ENCODE measurements at places on chromosomes 11 and 22.

GRCh38 chr11:95108159-95108611 lies 18.5 kb downstream of the ENDOD1 start:
- DNase-seq, result peak; percentile 94

DNA sequence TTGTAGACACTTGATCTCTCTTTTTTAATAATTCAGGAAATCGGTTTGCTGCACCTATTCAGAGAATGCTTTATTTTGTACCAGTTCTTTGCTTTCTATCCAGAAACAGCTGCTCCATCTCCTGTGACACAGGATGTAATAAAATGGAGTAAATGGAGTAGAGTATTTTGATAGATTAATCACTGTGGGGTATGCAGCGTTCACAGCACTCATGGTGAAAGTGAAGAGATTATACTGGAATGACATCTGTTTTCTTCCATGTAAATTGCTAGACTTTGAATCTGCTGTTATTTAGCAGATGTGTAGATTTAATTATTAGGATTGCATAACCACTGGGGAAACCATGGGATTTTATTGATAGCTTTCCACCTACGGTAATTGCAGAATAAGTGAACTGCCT lies 227.3 kb upstream of the ARHGAP42 start:
- DNase-seq, result no peak

DNA sequence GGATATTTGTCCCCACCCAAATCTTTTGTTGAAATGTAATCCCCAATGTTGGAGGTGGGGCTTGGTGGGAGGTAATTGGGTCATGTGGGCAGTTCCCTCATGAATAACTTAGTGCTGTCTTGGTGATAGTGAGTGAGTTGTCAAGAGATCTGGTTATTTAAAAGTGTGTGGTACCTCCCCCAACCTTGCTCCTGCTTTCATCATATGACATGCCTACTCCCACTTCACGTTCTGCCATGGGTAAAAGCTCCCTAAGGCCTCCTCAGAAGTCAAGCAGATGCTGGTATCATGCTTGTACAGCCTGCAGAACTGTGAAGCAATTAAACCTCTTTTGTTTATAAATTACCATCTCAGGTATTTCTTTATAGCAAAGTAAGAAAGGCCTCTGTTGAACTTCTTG lies 30.6 kb downstream of the AAMDC start:
- DNase-seq, result no peak

- no peak for DNase-seq
Measured at GRCh38 chr22:31162015-31162765, 2.2 kb downstream of the RNF185 start.

GRCh38 chr11:73414977-73415651 lies 38.9 kb downstream of the RELT start:
- no peak for DNase-seq

GRCh38 chr22:50085211-50085972 lies at the start of gene MLC1:
MLC1 (minus strand) TSS chr22:50085426; CDS start chr22:50084902, 524 bp downstream.
- DNase-seq, result no peak

DNA sequence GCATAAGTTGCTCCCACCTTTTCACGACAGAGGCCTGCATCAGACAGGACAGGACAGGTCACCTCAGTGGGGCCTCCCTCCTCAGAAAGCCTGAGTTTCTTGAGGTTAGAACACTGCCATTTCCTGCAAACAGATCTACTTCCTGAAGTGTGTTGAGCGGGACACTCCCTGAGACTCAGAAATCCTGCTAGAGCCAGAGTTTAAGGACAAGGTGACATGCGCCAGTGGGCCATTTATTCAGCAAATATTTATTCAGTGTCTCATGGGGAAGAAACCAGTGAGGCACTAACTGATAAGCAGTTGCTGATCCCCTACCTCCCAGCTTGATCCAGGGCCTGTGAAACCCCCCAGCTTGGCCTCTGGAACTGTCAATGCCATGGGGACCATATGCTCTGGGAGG lies 454.6 kb downstream of the SOX6 start:
- no peak for DNase-seq

- peak; percentile 59 for DNase-seq
Measured at GRCh38 chr11:114193730-114194679, 102.2 kb upstream of the NNMT start.

- DNase-seq, result no peak
Measured at GRCh38 chr11:104443387-104443786, 279.4 kb upstream of the PDGFD start.

GRCh38 chr22:29817724-29818123 lies 20.4 kb downstream of the ASCC2 start:
- no peak for DNase-seq

DNA sequence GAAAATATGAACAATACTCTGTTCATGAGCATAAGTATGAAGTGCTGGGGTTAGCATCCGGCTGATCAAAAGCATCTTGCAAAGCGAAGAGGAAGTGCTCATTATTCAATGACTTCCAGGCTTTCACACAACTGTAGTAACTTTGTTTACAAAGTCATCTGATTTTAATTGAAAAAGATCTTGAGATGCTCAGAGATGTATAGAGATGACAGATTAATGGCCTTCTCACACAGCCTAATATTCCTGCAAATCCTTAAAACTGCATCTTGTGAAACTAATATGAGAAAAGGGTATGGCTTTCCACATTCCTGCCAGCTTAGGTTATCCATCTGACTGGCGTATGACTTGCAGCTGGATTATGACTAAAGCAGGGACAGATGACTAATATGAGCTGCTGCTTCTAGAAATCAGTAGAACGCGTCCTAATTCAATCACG lies 125.4 kb downstream of the CASP12 start:
- DNase-seq, result peak; percentile 70

DNA sequence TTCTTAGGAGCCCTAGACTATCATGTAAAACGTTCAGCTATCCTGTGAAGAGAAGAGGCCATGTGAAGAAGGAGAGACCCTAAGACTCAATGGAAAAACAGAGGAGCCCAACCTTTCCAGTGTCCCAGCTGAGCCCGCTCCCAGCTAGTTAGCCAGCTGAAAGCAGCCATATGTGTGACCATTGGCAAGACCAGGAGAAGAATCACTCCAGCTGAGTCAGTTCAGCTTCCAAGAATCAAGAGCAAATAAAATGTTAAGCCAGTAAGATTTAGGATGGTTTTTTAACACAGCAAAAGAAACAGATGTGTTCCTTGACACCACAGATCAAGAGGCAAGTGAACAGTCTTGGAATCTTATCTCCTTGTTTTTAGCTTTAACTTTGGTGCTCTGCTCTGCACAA lies 108.0 kb downstream of the CCDC81 start:
- no peak for DNase-seq

GRCh38 chr11:8707541-8708191 lies 25.1 kb downstream of the RPL27A start:
- DNase-seq, result no peak

GRCh38 chr22:29607426-29607825 lies 4.0 kb downstream of the NF2 start:
- no peak for DNase-seq

DNA sequence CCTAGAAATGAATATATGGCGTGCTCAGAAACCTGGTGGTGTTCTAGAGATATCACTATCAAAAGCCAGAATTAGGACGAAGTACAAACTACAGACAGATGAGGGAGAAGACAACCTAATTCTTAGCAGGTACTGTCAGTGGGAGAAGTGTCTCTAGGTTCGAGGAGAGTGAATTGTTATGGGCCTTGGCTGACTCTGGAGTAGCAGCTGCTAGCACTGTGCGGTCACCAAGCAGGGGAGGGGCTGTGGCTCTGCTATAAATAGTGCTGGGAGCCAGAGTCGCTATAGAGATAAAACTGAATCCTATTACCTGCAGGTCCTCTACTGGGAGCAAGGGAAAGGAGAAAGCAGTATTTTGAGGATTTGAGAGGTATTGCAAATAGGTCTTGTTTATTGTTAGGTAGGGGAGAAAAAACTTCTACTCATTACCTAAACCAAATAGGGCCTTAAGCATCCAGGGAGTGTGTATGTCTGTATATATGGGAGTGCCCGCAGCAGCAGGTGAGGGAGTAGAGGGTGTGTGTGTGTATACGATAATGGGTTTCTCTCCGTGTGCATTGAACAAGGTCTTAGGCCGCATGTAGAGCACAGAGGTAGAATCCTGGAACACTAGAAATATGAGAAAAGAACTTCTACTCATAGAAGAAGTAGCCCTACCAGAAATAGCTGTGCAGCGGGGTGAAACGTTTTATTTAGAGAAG lies 2.2 kb downstream of the MADD start:
- DNase-seq, result no peak

DNA sequence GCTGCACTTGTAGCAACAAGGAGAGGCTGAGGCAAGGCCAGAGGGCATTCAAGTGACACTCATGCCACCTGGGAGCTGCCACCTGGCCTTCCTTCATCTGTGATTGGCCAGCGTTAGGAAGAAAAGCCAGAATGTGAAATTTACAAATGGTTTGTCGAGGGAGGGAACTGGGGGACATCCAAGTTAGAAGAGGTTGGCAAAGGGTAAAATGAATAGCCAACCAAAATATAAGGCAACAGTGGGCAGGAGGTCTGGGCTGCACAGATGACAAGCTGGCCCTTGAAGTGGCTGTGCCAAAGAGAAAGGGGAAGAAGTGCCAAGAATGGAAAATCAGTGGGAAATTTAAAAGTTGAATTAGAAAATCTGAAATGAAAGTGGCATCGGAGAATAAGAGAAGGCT lies 221.4 kb downstream of the C11orf91 start:
- DNase-seq, result no peak

GRCh38 chr11:126268361-126268707 lies 361 bp downstream of the SRPRA start:
- DNase-seq, result no peak

DNA sequence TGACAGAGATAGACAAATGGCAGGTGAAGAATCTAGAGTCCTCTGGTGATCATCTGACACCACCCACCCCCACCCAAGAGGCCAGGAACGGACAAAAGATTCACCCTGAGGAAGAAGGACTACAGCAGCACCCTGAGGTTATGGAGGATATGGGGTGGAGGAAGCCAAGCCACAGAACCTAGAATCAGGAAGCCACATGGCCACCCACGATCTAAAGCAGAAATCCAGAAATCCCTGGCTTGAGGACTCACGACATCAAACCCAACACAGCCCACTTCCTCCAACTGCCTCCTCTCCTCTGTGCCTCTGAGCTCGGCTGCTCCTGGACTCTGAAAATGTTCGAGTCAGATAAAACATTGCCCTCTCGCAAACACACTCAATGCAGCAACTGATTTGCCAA lies 364.3 kb downstream of the SHANK2 start:
- DNase-seq, result no peak

GRCh38 chr11:93274851-93275250 lies 55.7 kb upstream of the DEUP1 start:
- DNase-seq, result no peak

DNA sequence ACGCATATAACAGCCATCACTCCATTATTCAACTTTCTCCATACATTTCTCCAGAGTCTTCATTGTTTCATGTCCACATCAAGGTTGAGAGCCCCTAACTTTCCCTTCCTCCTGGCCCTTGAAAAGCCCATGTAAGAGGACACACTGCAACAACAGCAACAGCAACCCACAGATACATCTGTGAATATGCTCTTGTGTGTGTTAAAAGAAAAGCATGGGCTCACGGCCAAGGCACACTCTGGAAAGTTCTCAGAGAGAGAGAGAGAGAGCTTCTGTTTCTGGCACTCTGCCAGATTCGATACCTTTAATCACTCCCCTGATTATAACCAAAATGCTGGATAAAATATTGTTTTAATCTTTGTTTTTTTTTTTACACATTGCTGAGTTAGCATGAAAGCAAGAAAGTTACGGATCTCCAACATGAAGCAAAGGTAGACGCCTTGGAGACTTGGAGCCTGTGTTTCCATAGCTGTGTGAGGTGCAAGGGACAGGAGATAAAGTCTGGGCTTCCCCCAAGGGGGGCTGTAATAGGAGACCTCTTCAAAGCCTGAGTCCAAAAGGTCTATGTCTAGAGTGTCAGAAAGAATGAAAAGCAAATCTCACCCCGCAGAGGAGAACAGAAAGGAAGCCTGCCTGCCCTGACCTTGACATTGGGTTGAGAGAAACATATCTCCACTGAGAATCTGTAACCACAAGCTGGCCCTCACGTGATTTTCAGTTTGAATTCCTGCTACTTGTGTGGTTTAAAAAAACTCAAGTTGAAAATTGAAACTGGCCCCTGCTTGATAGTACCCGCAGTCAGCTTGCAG lies 33.7 kb upstream of the MPPED1 start:
- no peak for DNase-seq

GRCh38 chr11:66543263-66544107 lies 2.4 kb downstream of the ZDHHC24 start:
- DNase-seq, result no peak

GRCh38 chr11:115653076-115653475 lies 148.9 kb upstream of the CADM1 start:
- no peak for DNase-seq

DNA sequence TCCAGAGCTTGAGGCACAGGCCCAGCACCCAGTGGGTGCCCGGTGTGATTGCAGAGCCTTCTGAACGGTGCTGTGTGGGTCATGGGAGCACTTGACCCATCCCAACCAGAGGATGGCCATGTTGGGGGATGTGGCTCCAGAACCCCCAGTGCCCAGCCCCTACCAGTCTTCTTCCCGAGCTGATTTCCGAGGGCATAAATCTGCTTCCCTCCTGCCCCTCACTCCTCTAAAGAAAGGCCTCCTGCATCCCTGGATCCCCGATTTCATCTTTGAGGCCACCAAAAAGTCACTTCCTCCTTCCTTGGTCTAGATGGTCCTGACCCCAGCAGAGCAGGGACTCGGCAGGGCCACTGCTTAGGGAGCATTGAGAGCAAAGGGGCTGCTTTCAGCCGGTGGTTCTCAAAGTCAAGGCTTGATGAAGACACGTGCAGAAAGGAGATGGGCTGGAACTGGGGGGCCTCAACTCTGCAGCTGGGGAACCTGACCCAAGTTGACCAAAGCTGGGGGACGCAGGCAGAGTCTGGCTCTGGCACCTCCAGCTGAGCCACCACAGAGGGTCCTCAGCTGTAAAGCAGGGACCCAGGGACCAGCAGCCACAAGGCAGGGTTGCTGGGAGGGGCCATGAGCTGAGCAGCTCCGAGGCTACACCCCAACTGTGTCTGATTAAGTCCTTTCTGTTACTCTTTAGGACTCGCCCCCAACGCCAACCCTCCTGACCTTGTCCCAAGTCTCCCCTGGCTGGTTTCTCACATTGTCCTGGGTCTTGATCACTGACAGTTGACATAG lies 56.6 kb downstream of the LINC01488 start:
- DNase-seq, result no peak

GRCh38 chr11:131964698-131965483 lies 594.5 kb downstream of the NTM start:
- DNase-seq, result no peak

GRCh38 chr11:77656362-77656761 lies 18.8 kb upstream of the CLNS1A start:
- no peak for DNase-seq

DNA sequence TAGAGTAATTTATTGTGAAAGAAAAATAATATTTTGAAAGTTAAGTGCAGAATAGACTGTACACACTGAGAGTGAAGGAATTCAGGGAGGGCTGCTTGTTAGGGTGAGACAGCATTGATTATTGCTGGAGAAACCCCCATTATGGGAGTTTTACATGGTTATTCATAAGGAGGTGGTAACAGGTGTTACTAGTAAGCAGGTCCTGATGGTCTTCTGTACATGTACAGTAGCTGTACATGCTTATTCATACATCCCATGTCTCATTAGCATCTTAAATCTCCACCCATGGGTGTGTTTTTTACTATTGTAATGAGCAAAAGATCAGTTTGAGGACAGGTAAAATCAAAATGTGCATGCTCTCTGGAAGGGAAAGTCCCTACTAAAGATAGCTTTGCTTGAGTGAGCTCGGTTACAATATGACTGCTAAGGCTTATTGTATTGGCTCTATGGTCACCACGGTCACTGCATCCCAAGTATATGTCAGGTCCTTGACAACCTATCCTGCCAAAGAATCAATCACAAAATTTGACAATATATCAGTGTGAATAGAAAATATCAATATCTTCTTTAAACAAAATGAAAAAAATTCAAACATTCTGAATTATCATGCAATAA lies 6.2 kb downstream of the KDM4F start:
- no peak for DNase-seq
